ENCODE measurements at places on chromosomes 1 and 21.

GRCh38 chr1:109863667-109864046, 47.0 kb upstream of the CSF1 start:
- H3K4me1 ChIP-seq, result no peaks in the 10 kb centered on the region
- no peak overlapping the region for H3K27ac ChIP-seq
- H3K4me3 ChIP-seq, result no peak overlapping the region
- no peaks in the 10 kb centered on the region for H3K27me3 ChIP-seq

- H3K27me3 ChIP-seq, result no peaks in the 10 kb centered on the region
- peaks cover 34% of the 10 kb centered on the region for H3K4me1 ChIP-seq
- H3K4me3 ChIP-seq, result peak overlapping the region; percentile 58
- peak; percentile 54 for DNase-seq
- H3K27ac ChIP-seq, result peak overlapping the region; percentile 25
- H3K36me3 ChIP-seq, result no peaks in the 10 kb centered on the region
Observed at GRCh38 chr1:16167331-16168143, 11.7 kb upstream of the EPHA2 start.

DNA sequence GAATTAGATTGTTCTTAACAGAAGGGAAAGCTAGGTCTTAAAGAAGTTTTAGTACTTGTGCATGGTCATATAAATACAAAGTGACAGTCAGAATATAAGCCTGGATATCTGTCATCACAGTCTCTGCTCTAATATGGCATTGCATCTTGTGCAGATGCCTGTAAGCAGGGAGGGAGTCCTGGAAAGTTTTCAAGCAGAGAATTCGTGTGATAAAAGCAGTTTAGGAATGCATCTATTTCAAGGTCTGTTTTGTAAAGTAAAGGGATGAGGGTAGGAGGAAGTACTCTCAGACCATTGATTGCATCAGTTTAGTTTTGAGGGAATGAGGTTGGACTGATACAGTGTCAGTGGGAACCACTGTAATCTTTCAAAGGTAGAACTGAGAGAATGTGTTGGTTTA, 30.6 kb downstream of the IARS2 start:
- H3K36me3 ChIP-seq, result peaks cover 17% of the 10 kb centered on the region
- H3K4me1 ChIP-seq, result peaks cover 4% of the 10 kb centered on the region
- H3K27ac ChIP-seq, result no peak overlapping the region
- no peak overlapping the region for H3K4me3 ChIP-seq
- no peak for DNase-seq
- no peaks in the 10 kb centered on the region for H3K27me3 ChIP-seq

DNA sequence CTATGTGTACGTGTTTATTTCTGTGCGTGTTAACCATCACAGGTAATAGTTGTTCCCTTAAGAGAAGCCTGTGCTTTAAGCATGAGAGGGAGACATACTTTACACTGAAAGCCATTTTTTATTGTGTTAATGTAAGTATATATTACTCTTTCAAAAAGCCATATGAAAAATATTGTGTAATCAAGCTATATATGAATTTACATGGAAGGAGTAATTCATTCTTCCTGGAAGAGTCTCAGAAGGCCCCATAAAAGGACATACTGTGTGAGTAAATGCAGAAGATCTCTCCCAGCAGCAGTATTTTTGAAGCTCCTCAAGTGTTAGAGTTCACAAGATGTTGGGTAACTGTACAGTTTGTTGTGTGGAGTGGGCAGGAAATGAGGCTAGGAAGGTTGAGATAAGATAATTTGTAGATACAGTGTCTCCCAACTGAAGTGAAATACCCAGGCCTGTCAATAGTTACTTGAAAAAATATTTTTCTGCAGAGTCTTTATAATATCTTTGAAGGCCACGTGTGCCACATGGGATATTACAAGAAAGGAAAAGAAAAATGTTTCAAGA, 138.3 kb downstream of the PTGER3 start:
- H3K4me3 ChIP-seq, result no peak overlapping the region
- no peaks in the 10 kb centered on the region for H3K27me3 ChIP-seq
- no peak for DNase-seq

GRCh38 chr1:57258557-57259325, 165.1 kb downstream of the DAB1 start:
- no peak for DNase-seq
- H3K27ac ChIP-seq, result no peak overlapping the region
- H3K4me3 ChIP-seq, result no peak overlapping the region
- H3K27me3 ChIP-seq, result no peaks in the 10 kb centered on the region

- no peak for DNase-seq
- no peak overlapping the region for H3K27ac ChIP-seq
- H3K27me3 ChIP-seq, result peaks cover 3% of the 10 kb centered on the region
- H3K4me1 ChIP-seq, result no peaks in the 10 kb centered on the region
Observed at GRCh38 chr1:226569879-226570547, 21.4 kb downstream of the STUM start.

DNA sequence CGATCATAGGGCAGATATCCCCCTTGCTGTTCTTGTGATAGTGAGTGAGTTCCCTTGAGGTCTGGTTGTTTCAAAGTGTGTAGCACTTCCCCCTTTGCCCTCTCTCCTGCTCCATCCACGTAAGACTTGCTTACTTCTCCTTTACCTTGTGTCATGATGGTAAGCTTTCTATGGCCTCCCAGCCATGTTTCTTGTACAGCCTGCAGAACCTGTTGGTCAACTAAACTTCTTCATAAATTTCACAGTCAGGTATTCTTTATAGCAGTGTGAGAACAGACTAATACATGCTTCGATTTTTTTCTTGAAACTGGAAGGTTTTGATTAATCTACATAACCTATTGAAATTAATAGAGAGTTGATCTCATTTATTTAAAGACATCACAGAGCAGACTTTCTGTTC, 302.5 kb upstream of the PBX1 start:
- H3K36me3 ChIP-seq, result no peaks in the 10 kb centered on the region
- H3K4me3 ChIP-seq, result no peak overlapping the region
- DNase-seq, result no peak
- no peak overlapping the region for H3K27ac ChIP-seq

GRCh38 chr1:161206411-161207140, 4.4 kb downstream of the NDUFS2 start:
- no peak overlapping the region for H3K27ac ChIP-seq
- peaks cover 51% of the 10 kb centered on the region for H3K36me3 ChIP-seq
- H3K4me3 ChIP-seq, result no peak overlapping the region
- no peaks in the 10 kb centered on the region for H3K27me3 ChIP-seq
- H3K4me1 ChIP-seq, result peaks cover 20% of the 10 kb centered on the region

GRCh38 chr1:219959540-219960203, 31.3 kb upstream of the SLC30A10 start:
- H3K36me3 ChIP-seq, result no peaks in the 10 kb centered on the region
- H3K4me3 ChIP-seq, result no peak overlapping the region
- no peaks in the 10 kb centered on the region for H3K4me1 ChIP-seq
- DNase-seq, result no peak
- no peak overlapping the region for H3K27ac ChIP-seq

GRCh38 chr1:174766727-174767126, 233.0 kb upstream of the CACYBP start:
- H3K4me1 ChIP-seq, result no peaks in the 10 kb centered on the region
- H3K27me3 ChIP-seq, result no peaks in the 10 kb centered on the region
- H3K36me3 ChIP-seq, result no peaks in the 10 kb centered on the region
- H3K27ac ChIP-seq, result no peak overlapping the region
- no peak for DNase-seq
- H3K4me3 ChIP-seq, result no peak overlapping the region

DNA sequence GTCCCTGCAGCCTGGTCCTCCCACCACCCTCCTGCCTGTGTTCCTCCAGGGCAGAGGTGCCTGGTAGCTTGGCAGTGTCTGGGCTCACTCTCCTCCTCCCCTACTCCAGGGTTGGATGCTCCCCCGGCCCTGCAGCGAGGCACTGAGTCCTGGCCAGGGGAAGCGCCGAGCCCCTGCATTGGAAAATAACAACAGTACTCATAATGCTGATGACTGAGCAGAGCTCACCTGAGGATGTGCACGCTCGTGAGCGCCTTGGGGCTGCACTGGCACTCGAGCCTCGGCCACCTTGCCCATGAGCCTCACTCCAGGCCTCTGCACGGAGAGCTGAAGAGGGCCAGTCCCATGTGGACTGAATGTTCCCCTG, 6.0 kb upstream of the ACTRT2 start:
- H3K4me3 ChIP-seq, result no peak overlapping the region
- H3K4me1 ChIP-seq, result peaks cover 2% of the 10 kb centered on the region
- no peaks in the 10 kb centered on the region for H3K36me3 ChIP-seq
- H3K27me3 ChIP-seq, result no peaks in the 10 kb centered on the region
- no peak overlapping the region for H3K27ac ChIP-seq
- no peak for DNase-seq

DNA sequence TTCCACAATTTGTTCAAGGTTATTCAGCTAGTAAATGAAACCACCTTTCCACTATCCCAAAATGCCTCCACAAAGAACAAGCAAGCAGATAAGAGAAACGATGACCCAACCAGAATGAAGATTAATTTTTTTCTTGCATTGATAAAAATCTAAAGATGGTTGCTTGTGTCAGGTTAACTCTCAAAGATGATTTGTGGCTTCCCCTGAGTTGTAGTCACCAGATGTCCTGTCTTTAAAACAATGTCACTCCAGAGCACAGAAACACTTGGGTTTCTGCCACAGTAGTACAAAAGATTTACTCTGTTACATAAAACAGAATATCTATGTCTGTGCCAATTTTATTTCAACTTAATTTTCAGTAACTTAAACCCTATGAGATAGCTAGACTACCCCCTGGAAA, 11.4 kb upstream of the CCDC17 start:
- no peaks in the 10 kb centered on the region for H3K4me1 ChIP-seq
- no peak overlapping the region for H3K4me3 ChIP-seq
- H3K27ac ChIP-seq, result no peak overlapping the region
- peaks cover 90% of the 10 kb centered on the region for H3K36me3 ChIP-seq

DNA sequence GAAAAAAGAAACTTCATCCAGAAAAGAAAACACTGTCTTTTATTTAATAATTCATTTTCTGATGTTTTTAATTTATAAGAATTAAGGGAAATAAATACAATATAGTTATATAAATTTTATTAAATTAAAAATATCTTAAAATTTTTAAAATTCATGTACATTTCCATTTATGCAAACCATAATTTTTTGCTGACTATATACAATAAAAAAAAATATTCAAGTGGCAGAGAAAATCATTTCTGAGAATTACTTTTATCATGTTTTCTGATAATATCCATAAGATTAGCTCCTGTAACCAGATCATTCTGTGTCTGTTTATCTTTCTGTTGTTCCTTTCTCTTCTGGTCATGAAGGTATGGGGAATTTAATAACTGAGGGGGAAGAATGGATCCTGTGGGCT, 23.5 kb upstream of the KIF14 start:
- no peak overlapping the region for H3K27ac ChIP-seq
- H3K4me3 ChIP-seq, result no peak overlapping the region
- peaks cover 15% of the 10 kb centered on the region for H3K36me3 ChIP-seq
- no peaks in the 10 kb centered on the region for H3K27me3 ChIP-seq

DNA sequence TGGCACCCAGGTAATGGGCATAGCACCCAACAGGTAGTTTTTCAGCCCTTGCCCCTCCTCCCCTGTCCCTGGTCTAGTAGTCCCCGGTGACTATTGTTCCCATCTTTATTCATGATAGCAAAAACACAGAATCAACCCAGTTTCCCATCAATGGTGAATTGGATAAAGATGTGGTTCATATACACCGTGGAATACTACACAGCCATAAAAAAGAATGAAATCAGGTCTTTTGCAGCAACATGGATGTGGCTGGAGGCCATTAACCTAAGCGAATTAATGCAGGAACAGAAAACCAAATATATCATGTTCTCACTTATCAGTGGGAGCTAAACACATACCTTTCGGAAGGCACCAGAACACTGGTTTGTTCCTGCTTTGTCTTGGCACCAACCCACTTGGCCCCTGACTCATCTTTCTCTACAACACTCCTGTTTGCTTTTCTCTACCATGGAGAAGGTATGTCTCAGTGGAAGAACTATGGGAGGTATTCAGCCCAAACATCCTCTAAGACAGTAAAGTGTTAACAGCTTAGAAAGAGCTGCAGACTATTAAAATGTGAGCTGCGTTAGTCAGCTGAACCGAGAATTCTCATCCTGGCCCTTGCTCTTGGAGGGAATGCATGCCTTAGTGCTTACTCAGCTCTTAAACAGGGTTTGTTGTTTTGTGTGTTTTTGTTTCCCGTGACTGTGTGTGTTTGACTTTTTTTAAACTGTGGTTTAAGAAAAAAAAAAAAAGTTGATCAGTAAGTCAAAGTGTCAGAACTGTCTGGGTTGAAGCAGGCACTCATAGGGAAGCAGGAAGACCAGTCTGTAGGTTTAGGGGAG, 203.0 kb downstream of the TOMM20 start:
- H3K4me1 ChIP-seq, result peaks cover 22% of the 10 kb centered on the region
- H3K27me3 ChIP-seq, result no peaks in the 10 kb centered on the region
- peak overlapping the region; percentile 7 for H3K4me3 ChIP-seq
- H3K27ac ChIP-seq, result peak overlapping the region; percentile 52
- no peak for DNase-seq
- no peaks in the 10 kb centered on the region for H3K36me3 ChIP-seq

GRCh38 chr1:4309676-4310320, 344.6 kb upstream of the AJAP1 start:
- H3K36me3 ChIP-seq, result no peaks in the 10 kb centered on the region
- no peak for DNase-seq
- H3K4me3 ChIP-seq, result no peak overlapping the region
- no peaks in the 10 kb centered on the region for H3K27me3 ChIP-seq
- H3K27ac ChIP-seq, result no peak overlapping the region

DNA sequence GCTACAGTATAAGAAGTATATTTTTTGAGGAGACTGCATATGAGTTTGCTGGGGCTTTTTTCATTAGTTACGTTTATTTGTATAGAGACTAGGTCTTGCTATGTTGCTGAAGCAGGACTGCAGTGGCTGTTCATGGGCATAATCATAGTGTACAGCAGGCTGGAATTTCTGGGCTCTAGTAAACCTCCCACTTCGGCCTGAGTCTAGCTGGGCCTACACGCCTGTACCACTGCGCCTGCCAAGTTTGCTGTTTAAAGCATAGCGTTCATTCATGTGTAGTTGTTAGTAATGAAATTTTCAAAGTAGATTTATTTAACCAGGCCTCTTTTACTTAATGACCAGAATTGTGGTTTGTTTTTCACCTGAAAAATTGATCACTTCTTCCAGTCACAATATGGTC, 33.8 kb downstream of the HS2ST1 start:
- H3K4me1 ChIP-seq, result no peaks in the 10 kb centered on the region
- no peaks in the 10 kb centered on the region for H3K36me3 ChIP-seq
- no peak overlapping the region for H3K27ac ChIP-seq

DNA sequence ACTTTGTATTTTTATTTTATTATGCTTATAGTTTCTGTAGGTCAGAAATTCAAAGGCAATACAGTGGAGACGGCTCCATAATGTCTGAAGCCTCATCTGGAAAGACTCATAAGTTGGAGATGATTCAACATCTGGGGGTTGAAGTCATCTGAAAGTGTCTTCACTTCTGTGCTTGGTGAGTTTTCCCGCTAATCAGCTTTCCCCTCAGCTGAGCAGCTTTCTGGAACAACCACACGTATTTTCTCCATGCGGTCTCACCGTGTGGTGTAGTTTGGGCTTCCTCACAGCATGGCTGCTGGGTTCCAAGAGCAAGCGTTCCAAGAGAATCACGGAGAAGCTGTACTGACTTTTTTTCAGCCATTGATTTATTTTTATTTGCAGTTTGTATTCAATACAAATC, 7.6 kb upstream of the DDI2 start:
- H3K27me3 ChIP-seq, result no peaks in the 10 kb centered on the region
- H3K4me3 ChIP-seq, result no peak overlapping the region

DNA sequence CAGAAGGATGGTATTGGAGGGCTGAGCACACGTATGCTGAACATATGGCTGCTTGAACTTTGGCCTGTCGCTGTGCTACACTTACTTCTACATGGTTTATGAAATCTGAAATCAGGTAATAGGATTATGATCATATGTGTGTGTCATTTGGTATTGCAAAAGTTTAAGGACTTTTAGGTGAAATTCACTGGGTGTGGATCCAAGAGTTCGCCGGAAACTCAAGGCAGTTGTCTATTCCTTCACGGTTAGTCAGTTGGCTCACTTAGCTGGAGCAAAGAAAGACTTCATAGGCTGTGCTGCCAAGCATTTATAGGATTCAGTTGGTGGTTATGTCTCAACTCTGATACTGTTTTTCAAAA, 927 bp downstream of the UAP1 start:
- H3K27ac ChIP-seq, result no peak overlapping the region
- H3K4me1 ChIP-seq, result no peaks in the 10 kb centered on the region
- no peaks in the 10 kb centered on the region for H3K27me3 ChIP-seq

All from effector memory CD4-positive, alpha-beta T cell (primary cell).